ENCODE measurements at places on chromosomes 3 and 15. TPM values are rescaled to one million over a fixed set of nuclear protein-coding genes. Genes with fewer than 3 reads are reported as not detected.

GRCh38 chr3:31129241-31129640 lies 234.8 kb upstream of the GADL1 start:
- DNase-seq = no peak
- H3K27me3 ChIP-seq = no peaks in the 10 kb centered on the region
- no peaks in the 10 kb centered on the region for H3K36me3 ChIP-seq
- H3K4me3 ChIP-seq = no peak overlapping the region

DNA sequence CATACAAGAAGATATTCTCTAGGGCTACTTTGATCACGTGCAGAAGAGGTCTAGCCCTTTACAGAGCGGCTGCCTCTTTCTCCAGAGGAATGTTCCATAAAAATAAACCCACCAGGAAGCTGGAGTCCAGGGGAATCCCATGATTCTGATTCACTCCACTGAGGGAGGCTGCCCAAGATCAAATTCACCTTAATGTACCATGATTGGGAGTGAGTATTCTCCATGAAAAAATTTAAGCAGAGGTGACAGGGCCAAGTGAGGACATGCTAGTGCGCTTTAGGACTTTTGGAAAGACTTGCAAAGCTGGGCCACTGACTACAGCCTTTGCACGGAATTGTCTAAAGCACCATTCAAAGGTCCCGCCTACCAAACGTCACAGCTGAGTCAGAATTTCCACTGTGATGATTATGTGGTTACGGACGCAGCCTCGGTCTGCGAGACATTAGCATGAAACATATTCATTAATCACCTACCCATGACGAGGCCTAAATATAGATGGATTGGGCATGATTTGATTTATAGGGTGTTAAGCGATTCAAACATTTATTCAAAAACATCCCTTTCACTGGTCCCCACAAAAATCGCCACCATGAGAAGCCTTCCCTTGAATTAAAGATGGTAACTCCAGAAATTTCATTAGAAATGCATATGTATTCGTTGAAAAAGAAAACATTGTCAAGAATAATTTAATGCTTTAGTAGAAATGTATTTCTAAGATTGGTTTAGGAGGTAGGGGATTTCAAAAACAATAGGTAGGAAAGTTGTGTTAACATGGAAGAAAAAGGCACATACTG lies 152.6 kb downstream of the GREM1 start:
- H3K36me3 ChIP-seq = no peaks in the 10 kb centered on the region
- no peak for DNase-seq
- no peak overlapping the region for H3K27ac ChIP-seq
- no peak overlapping the region for H3K4me3 ChIP-seq
- H3K4me1 ChIP-seq = peaks cover 19% of the 10 kb centered on the region
- no peaks in the 10 kb centered on the region for H3K27me3 ChIP-seq

- H3K36me3 ChIP-seq = no peaks in the 10 kb centered on the region
- H3K27ac ChIP-seq = no peak overlapping the region
- no peak for DNase-seq
- no peak overlapping the region for H3K4me3 ChIP-seq
These were observed 42.5 kb downstream of the IL16 start for GRCh38 chr15:81239190-81239589.

DNA sequence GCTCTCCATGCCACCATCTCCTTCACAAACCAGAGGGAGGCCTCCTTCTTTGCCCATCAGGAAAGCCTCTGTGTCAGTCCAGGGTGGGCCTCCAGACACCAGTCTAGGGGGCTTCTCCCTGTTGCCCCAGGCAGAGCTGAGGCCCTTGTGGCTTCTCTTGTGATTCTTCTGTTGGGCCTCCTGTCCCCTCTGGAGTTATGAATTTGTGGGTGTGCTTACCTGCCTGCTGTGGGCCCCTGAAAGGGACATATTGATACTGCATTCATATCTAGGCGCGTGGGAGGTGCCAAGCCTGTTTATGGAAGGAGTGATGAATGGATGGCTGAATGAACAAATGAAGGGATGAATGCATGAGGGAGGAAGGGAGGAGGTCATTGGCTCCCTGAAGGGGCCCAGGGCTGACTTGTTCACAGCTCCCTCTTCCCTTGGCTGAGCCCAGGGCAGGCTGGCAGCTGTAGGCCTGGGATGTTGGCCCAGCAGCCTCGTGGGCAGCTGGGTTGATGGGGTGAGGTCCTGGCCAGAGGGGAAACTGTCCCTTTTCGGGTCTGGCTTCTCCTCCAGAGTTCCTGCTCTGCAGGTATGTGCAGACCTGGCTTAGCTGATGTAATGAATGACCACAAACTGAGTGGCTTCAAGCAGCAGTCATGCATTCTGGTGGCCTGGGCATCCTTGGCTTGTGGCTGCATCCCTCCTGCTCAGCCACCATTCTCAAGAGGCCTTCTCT lies 195.4 kb downstream of the GOLGA6L6 start:
- DNase-seq = no peak
- no peak overlapping the region for H3K4me3 ChIP-seq
- no peaks in the 10 kb centered on the region for H3K4me1 ChIP-seq
- H3K36me3 ChIP-seq = no peaks in the 10 kb centered on the region

GRCh38 chr3:180624714-180625113 lies 22.8 kb downstream of the TTC14 start:
- H3K4me3 ChIP-seq = no peak overlapping the region
- DNase-seq = no peak
- H3K27me3 ChIP-seq = no peaks in the 10 kb centered on the region
- H3K4me1 ChIP-seq = no peaks in the 10 kb centered on the region

GRCh38 chr3:134353171-134353825 lies 20.9 kb downstream of the AMOTL2 start:
- no peak for DNase-seq
- no peaks in the 10 kb centered on the region for H3K36me3 ChIP-seq
- H3K4me1 ChIP-seq = no peaks in the 10 kb centered on the region
- no peak overlapping the region for H3K4me3 ChIP-seq
- H3K27ac ChIP-seq = no peak overlapping the region
- H3K27me3 ChIP-seq = no peaks in the 10 kb centered on the region

- H3K4me3 ChIP-seq = no peak overlapping the region
- no peaks in the 10 kb centered on the region for H3K36me3 ChIP-seq
- H3K4me1 ChIP-seq = no peaks in the 10 kb centered on the region
- no peak for DNase-seq
- H3K27ac ChIP-seq = no peak overlapping the region
These were observed 90.2 kb upstream of the ABHD17C start for GRCh38 chr15:80604583-80605575.

Gene B3GALNT1
- polyA plus RNA-seq = 0.16 TPM

Gene MEX3B
- polyA plus RNA-seq = 2.6 TPM

Gene CALML4
- 44.5 TPM for polyA plus RNA-seq

Gene TEX55
- not detected for polyA plus RNA-seq

Gene FAM43A
- polyA plus RNA-seq = 6.6 TPM

Gene CLRN1
- polyA plus RNA-seq = not detected

Data from CD14-positive monocyte (primary cell).